ENCODE measurements at places on chromosomes 2 and 18. TPM values are rescaled to one million over a fixed set of nuclear protein-coding genes. Genes with fewer than 3 reads are reported as not detected.

The TMEM17 gene
- total RNA-seq: 2.1 TPM

The NOP58 gene
- total RNA-seq: 90.4 TPM

The STON1 gene
- 3.7 TPM for total RNA-seq

The NPHP1 gene
- 6.5 TPM for total RNA-seq

The SCYGR4 gene
- total RNA-seq: not detected

The PDE1A gene
- 3.7 TPM for total RNA-seq

The GATA6 gene
- 4.6 TPM for total RNA-seq

The LIMS4 gene
- 0.94 TPM for total RNA-seq

The LRRTM4 gene
- not detected for total RNA-seq

The FBXO11 gene
- total RNA-seq: 14.9 TPM

The WDFY1 gene
- 46.6 TPM for total RNA-seq

The FHOD3 gene
- total RNA-seq: 13.1 TPM

The UCN gene
- total RNA-seq: 1.6 TPM

The MEP1B gene
- not detected for total RNA-seq

The IL36G gene
- total RNA-seq: not detected

The CYRIA gene
- 0.02 TPM for total RNA-seq

The WDR54 gene
- total RNA-seq: 64.7 TPM

The NRP2 gene
- total RNA-seq: 84.6 TPM

The VWA3B gene
- total RNA-seq: not detected

The CRACDL gene
- total RNA-seq: not detected

The CFAP53 gene
- total RNA-seq: 0.15 TPM

The CTNNA2 gene
- not detected for total RNA-seq

The ALPI gene
- not detected for total RNA-seq

The DNER gene
- total RNA-seq: 21.5 TPM

The CPS1 gene
- total RNA-seq: 16.7 TPM

The RGPD4 gene
- total RNA-seq: not detected

The SOX11 gene
- not detected for total RNA-seq

The ARL4C gene
- total RNA-seq: 48.1 TPM

The INPP5D gene
- not detected for total RNA-seq

The FOXD4L1 gene
- total RNA-seq: 0.07 TPM

The TMEM247 gene
- not detected for total RNA-seq

The AQP12B gene
- total RNA-seq: not detected

The STRN gene
- total RNA-seq: 15.5 TPM

The TSN gene
- total RNA-seq: 62.8 TPM

The CBLN2 gene
- total RNA-seq: not detected

The DYNAP gene
- total RNA-seq: not detected

The ELOA2 gene
- total RNA-seq: not detected

The OSGEPL1 gene
- total RNA-seq: 6.2 TPM

The ATF2 gene
- 33.7 TPM for total RNA-seq

The ANKAR gene
- total RNA-seq: 2.2 TPM

The CFAP65 gene
- not detected for total RNA-seq

The C2orf92 gene
- not detected for total RNA-seq

The SLC4A3 gene
- total RNA-seq: 2.6 TPM

The ALPG gene
- not detected for total RNA-seq

The TUBB8B gene
- not detected for total RNA-seq

The SH3BP4 gene
- total RNA-seq: 89.1 TPM

The INHA gene
- 0.12 TPM for total RNA-seq

The RAB17 gene
- 0.30 TPM for total RNA-seq

The RNF125 gene
- 0.07 TPM for total RNA-seq

The AUP1 gene
- total RNA-seq: 119 TPM

The LBX2 gene
- total RNA-seq: 1.6 TPM

The TPO gene
- total RNA-seq: not detected

The CHRNG gene
- not detected for total RNA-seq

The SLC14A1 gene
- 4.6 TPM for total RNA-seq

The CCDC102B gene
- total RNA-seq: 2.7 TPM

All from M059J (cell line).